ENCODE measurements at places on chromosomes 2 and 18.

DNA sequence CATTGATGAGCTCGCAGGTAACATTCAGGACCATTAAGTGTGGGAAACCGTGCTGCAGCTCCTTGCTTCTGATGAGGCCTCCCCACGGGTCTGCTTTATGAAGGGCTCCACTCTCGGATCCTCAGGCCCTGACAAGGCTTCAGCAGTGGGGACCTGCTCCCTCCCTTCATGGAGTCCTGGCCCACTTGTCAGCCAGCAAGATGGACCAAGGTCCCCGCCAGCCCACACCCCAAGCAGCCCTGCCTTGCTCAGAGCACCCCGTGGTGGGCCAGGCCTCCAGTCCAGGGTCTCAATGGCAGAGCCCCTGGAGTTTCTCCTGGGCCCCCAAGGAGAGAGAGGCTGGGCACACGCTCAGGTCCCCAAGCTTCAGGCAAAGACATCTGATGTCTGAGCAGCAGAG, 41.5 kb downstream of the CROCC2 start:
- DNase-seq: no peak

GRCh38 chr18:23868136-23868785, 146.3 kb upstream of the TTC39C start:
- DNase-seq: no peak

GRCh38 chr18:31451625-31452024, 4.1 kb downstream of the DSG3 start:
- DNase-seq: no peak

DNA sequence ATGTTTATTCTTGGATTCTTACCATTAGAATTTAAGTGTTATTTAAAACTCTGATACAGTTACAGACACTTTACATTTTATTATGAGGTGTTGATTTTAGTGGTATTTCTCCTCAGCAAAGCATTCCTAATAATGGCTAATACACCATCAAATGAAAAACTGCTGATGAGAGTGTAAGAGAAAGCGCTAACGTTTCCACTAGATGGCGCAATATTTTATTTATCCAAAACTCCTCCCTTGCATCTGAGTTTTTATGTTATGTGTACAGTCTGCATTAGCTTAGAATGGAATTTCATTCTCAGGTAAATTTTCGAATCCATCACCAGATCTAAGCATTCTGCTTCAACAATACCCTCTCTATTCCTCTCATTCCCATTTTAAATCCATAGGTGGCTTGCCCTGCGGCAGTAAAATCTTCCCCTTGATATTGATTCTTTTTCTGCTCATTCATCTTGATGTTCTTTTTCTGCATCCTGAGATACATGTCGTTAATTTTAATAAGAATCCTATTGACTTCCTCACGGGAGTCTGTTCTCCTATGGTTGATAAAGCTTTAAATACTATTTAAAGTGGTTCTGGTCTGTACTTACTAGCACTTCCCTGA, 53.9 kb downstream of the PRKRA start:
- DNase-seq: peak; percentile 77

DNA sequence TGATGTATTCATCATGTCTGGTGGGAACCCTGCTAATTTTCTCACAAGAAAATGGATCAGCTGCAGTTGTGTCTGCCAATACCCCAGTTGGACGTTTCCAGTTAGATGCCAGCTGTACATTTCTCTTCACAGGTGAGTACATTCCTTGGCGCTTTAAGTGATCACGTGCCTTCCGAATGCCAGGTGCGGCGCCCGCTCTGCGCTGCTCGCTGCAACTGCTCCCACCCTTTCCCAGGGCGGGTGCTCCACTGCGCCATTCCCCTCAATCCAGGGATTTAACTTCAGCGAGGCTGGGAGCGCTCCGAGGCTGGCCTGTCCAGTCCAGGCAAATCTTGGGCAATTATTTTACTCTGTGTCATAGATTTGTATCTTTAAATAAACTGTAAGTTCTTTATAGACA, 225.0 kb upstream of the RAB6C start:
- no peak for DNase-seq

- DNase-seq: no peak
These were observed 42.5 kb downstream of the PSD4 start for GRCh38 chr2:113216321-113216720.

GRCh38 chr2:181972431-181973170, 13.1 kb upstream of the PPP1R1C start:
- DNase-seq: no peak

- DNase-seq: no peak
These were observed 116.5 kb downstream of the GALR1 start for GRCh38 chr18:77366067-77366719.

GRCh38 chr18:55351980-55352714, 235.8 kb downstream of the TCF4 start:
- DNase-seq: no peak

DNA sequence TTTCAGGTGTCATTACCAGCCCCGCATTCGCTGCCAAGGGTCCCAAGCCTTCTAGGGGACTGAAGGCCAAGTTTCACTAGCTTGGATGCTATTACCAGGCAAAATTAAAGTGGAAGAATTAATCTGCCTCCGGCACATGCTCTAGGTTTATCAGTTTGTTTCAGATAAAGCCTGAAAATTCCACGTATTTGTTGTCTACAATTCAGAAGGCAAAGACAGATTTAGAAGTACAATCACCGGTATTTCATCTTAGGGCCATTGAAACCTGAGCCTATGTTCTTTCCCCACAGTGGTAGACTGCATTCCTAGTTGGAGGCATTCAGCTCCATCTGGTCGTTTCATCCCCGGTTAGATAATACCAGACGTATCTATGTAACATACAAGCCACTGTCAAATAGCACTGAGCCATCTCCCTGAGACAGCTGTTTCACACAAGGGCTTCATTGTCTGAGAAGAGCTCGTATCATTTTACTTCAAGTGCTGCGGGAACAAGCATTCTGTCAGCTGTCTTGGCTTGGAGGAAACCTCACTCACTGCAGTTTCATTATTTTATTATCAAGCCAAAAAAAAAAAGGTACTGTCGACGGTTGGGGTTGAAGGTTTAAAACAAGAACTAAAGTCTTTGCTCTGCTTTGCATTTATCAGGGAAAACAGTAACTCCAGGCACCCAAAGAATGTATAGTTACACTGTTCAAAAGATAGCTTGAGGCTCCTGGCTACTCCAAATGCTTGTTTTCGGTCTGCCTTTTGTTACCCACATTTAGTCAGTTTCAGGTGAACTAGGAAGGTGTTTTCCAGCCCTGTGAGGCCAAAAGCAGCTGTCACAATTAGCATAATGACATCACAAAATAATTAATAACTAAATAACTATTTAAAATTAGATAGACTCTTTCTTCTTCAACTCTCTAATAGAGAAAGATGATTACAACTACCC, 76.7 kb downstream of the TGIF1 start:
- no peak for DNase-seq

- peak; percentile 65 for DNase-seq
These were observed 7.4 kb downstream of the DYSF start for GRCh38 chr2:71460595-71461303.

DNA sequence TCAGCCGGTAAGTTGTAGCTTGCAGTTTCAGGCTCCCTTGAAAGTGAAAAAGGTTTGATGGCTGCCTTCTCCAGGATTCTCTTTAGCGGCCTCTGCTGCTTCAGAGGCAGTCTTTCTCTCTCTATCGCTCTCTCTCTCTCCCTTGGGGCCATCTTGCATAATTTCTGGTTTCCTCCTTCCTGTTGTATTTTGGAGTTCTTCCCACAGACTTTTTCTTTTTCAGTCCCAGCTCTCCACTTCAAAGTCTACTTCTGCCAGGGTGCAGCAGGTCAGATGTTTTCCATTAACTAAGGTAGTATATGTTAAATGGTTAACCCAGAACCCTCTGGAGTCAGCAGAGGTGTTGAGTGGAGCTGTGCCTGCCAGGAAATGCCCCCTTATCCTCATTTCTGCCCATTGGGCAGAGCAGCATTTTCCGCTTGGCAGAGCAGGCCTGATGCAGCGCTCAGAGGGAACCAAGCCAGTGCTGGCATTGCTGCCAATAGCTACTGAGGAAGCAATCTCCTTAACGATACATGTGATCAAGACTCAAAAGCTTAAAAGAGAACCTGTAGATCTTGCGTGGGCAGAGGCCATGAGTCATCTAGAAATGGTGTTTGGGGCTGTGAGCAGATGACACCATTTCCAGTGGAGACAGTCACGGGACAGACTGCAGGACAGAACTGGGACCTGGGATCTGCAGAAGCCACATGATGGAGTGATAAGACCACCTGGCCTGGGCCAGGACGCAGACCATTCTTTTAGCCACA, 20.8 kb downstream of the DBI start:
- DNase-seq: peak; percentile 89

DNA sequence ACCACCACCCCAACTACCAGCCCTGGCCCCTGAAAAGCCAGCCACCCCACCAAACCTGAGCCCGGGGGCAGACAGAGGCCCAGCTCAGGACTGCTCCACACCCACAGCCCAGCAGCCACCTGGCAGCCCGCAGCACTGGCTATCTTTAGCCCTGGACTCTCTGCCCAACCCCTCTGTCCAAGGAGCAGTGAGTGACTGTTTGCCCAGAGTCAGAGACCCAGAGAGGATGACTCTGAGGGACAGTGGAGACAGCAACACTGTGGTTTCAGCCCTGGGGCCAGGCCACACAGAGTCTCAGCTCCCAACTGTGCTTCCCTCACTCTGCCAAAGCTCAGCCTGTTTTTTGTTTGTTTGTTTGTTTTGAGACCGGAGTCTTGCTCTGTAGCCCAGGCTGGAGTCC, 32.6 kb downstream of the BIN1 start:
- DNase-seq: no peak

DNA sequence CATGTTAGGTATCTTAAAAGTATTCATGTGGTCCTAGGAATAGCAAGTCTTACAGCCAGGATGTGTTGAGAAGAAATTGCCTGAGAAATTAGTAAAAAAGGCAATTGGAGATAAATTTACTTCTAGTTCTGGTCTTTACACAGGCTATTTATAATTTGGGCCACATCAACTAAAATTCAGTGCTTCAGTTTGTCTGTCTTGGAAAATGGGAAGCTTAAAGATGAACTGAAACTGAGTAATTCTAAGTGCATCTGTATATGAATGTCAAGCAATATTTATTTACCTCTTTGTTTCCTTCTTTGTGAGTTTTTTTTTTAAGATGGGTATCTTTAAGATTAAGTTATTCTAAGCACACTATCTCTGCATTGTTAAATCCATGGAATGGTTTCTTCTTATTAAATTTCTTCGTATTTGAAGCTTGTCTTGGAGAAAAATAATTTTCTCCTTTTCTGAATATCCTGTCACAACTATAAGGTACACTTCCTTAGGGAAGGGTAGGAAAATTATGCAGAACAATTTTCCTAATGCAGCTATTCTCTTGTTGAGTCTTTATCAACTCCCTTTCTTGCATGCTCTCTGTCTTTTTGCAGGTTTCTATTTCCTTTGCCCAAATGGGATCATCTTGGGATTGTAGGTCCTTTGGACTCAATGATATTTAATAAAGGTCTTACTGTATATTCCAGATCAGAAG, 39.7 kb upstream of the MMADHC start:
- DNase-seq: peak; percentile 12

GRCh38 chr2:160368988-160369930, 124.3 kb downstream of the RBMS1 start:
- DNase-seq: peak; percentile 25

GRCh38 chr2:172555272-172555521, 693 bp upstream of the PDK1 start:
- no peak for DNase-seq

DNA sequence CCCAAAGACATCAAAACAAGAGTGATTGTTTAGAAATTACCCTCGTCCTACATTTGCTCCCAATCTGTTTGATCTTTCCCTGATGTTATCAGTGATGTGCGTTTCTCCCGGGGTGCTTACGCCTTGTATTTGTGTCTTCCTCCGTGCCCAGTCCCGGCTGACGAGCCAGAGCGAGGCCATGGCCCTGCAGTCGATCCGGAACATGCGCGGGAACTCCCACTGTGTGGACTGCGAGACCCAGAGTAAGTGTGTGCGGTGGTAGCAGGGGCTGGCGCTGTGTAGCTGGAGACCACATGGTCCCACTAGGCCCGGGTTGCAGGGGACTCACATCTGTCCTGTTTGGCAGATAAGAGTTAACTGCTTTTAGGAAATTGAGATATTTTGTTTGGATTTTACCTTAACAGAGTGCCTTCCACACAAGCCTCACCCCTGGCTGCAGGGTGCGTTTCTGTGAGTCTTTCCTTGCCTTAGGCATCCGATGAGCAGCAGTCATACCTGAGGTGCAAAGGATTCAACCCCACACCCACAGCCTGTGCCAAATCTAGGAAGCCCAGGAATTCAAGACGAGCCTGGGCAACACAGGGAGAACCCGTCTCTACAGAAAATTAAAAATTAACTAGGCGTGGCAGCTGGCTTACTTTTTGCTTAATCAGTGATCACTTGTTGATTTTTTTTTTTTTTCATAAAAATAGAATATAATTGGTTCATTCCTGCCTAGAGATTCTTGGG, 127.4 kb downstream of the GBX2 start:
- DNase-seq: no peak

GRCh38 chr2:11891671-11892440, 145.4 kb downstream of the LPIN1 start:
- no peak for DNase-seq

DNA sequence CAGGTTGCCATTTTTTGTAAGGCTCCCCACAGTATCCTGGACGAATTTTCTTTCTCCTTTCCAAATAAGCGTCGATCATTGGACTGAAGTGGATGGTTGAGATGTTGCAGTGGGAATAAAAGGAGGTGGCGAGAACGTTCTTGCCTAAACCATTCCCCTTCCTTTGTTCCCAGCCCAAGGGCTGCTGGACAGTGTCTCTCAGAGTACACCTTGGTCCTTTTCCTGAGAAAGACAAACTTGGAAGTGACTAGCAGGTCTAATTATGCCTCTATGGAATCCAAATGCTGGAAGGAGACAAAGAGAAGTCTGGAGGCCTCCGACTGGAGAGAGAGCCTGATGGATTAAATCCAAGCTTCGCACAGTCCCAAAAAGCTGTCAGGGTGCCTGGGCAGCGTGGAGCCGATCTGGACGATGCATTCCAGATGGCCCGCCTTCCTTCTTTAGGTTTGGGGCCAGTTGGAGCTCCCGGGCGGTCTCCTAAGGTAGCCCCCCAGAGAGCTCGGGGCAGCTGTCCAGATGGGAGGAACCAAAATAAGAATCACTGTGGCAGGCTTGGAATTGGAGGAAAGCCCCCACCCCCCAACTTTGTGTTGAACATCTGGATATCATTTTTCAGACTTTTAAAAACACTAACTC, 186.8 kb downstream of the TMEM247 start:
- no peak for DNase-seq

GRCh38 chr2:160305081-160305750, 105.1 kb upstream of the ITGB6 start:
- DNase-seq: no peak

DNA sequence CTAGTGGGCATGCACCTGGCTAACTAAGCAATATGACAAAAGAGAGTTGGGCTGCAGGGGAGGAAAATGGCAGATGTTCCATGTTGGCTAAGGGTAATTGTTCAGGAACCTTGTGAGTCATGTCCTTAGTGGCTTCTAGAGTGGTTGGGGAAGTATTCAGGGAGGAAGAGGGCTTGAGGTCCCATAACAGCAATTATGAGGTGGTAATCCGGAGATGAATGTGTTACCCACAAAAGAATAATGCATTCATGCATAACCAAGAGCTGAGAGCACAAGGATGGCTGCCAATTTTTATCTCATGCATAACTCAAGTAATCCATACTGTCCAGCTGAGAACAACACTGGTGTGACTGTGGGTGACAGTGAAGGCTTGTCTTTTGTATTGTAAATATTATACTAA, 42.9 kb downstream of the TMEFF2 start:
- DNase-seq: no peak

GRCh38 chr2:233124421-233125080, 64.4 kb downstream of the INPP5D start:
- DNase-seq: peak; percentile 21

- DNase-seq: no peak
These were observed 68.6 kb upstream of the GPC1 start for GRCh38 chr2:240366901-240367300.

GRCh38 chr18:26471027-26471426, 77.3 kb downstream of the KCTD1 start:
- no peak for DNase-seq
